AML-193 (cell line): ENCODE measurements at places on chromosomes 6 and 20.

DNA sequence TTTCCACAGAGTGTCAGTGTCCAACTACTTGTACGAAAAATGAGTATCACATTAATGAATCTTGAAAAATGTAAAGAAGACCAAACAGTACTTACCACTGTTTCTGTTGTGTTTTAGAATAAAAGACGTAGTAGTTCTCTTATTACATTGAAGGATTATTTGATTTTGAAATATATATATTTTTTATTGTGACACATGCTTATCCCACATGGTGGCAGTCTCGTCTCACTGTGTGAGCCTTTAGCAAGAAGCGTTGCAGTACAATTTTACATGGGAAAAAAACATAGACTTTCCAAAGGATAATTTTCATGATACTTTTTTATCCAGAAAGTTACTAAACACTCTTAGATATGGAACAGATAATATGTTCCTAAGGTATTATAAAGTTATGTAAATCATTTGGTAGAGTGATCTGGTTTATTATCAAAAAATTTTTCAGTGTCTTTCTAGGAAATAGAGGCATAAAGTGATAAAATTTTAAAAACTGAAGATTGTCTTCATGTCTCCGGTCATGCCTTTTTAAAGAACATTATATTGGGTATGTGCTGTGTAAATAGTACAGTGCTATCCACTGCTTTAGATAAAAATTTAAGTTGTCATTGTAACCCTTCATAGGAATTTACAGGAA lies 117.5 kb upstream of the SAMD5 start:
- DNase-seq: no peak

GRCh38 chr6:13924949-13925881 lies at the start of gene RNF182:
RNF182 (plus strand) TSS chr6:13924952; CDS start chr6:13977120, 52,168 bp downstream.
- no peak for DNase-seq

GRCh38 chr20:17871181-17871580 lies 97.4 kb downstream of the SNX5 start:
- no peak for DNase-seq

DNA sequence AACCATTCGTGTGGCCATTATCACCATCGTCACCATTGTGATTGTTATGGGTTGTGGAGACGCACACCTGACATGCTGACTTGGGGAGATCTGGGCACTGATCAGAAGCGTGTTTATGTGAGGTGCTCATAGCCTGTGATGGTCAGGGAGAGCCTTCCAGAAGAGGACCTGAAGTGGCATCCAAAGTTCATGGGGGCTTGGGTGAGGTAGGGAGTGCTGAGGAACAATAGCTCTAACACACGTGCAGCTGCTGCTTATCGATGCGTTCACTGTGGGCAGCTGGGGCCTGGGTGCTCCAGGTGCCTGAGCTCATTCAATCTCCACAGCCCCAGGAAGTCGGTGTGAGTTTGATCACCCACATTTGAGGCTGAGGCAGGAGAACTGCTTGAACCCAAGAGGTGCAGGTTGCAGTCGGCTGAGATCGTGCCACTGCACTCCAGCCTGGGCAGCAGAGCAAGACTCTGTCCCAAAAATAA lies 227.3 kb downstream of the PREX1 start:
- no peak for DNase-seq

DNA sequence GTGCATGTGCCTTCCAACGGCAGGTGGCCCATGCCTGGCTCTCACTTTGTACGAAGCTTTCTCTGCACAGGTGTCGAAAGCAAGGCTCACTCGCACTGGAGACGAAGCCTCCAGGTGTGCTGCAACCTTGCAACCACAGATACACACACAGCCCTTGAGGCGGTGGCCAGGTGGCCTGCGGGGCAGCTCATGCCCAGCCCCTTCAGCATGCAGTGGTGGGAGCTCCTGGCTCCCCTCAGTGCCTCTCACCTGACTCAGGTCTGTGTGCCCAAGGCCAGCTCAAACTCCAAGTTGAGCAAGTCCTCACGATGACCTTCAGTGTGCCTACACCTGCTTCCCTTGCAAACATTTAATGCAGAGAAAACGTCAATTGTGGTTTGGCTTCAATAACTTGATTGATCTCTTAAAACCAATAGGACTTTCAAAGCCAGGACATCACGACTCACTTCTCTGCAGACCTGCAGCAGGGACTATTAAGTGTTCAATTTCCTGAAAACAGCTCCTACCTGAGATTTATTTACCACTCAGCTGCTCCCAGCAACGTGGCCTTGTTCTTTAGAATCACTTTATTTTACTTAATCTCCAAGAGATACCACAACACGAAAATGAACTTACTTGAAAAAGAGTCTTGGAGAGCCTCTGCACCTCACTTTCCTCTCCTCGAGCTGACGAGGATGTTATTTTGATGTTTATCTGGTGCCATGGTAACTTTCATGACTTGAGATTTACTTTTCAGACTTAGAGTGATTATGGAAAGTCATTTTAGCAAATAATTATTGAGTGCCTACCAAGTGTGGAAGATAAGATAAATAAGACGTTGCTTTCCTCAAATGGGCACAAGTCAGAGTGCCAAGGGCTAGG lies 86.3 kb downstream of the SLC22A23 start:
- DNase-seq: no peak

GRCh38 chr6:161882196-161882765 lies 608.4 kb upstream of the AGPAT4 start:
- no peak for DNase-seq

GRCh38 chr6:119535332-119535731 lies 185.8 kb upstream of the MAN1A1 start:
- no peak for DNase-seq

DNA sequence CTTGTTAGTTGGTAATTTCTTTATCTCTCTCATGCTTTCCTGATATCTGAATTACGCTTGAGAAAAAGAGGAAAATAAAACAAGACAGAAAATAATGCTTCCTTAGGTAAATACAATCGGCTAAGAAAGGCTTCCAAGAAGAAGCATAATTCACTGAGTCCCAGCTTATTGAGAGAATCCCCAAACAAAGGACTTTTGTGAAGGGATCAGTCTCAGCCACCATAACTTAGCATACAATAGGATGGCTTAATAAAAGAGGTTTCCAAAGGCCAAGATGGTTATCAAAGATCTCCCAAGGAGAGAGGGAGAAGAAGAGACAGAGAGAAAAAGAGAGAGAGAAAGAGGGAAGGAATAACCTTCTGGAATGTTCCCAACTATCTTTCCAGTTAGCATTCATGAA lies 46.0 kb upstream of the SALL4 start:
- no peak for DNase-seq

DNA sequence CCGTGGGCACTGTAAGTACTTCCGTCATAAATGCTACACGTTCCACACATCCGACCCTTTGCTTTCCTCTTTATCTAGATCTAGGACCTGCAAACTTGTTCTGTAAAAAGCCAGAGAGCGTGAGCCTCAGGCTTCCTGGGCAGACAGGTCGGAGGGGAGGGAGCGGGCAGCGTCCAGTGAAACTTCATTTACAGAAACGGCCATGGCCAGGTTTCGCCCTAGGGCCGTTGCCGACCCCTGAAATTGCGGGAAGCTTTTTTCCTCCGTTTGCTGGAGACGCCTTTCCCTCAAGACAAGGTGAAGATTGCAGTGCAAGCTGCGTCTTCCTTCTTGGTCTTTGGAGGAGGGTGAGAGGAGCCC lies 155.4 kb downstream of the DLL1 start:
- no peak for DNase-seq

DNA sequence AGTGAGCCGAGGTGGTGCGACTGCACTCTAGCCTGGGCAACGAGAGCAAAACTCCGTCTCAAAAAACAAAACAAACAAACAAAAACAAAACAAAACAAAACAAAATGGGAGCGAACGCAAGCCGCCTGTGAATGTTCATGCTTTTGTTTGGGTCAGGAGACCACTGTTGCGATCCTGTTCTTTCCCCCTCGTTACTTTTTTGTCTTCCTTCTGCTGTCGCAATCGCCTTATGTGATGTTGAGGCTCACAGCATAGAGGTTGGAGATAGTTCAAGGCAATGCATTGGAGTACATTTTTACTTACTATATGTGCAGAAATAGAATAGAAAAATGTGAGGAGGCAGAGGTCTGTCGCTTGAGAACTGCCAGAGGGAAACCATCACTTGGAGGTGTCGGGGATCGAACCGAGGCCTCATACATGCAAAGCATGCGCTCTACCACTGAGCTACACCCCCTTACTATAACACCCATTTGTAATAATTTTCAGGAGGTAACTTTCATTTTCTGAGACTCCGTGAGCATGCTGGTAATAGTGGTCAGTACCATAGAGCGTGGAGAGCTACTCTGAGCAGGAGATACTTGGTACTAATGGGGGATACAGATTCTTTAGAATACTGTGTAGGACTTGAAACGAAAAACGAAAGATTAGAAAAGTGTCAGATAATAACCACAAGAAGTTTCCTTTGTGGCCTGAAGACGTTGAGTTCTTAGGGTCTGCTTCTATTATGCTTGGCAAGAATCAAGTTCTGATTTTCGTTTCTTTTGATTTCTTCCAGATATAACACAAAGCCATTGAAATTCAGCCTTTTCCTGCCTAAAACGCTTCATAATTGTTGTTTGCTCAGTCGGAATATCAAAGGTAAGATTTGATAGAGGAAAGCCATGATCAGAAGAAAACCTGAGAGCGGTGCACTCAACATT lies 121.1 kb downstream of the TRIM27 start:
- DNase-seq: no peak

- no peak for DNase-seq
These were observed 208.4 kb downstream of the CDH4 start for GRCh38 chr20:61460261-61461052.

- DNase-seq: peak; percentile 90
These were observed 20.8 kb downstream of the C20orf203 start for GRCh38 chr20:32652739-32653526.

GRCh38 chr6:27242589-27243265 lies 4.8 kb upstream of the PRSS16 start:
- no peak for DNase-seq

DNA sequence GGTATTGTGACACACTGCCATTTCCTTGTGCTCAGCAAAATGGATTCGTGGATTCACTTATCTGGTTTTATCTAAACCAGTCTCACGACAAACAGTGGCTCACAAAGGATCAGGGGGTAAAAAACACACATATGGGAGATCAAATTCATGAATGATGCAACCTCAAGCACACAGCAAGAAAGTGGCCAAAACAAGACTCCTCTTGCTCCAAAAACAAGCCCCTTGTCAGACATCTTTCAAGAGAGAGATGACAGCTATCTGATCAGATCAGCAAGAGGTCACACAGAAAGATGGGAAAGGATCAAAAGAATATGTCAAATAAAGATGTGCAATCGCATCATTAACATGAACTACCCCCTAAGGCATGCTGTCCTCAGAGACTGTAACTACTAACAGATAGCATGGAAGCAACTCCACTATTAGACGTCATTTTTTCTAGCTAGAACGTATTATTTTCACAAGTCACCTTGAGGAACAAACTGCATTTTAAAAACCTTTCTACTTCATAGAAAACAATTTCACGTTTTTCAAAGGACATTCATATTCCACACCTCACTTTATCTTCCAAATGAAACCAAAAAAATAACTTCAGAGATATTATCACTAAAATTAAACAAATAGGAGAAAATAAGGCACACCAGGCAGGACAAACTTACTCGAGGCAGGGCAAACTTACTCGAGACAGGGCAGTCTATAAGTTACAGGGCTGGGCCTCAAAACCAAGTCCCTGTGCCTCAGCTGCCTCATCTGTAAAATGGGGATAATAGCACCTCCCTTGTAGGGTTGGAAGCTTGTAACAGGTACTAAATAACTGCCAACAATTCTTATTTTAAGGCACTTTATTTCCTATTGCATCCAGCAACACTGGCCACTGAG lies 122.3 kb downstream of the PREX1 start:
- DNase-seq: no peak

GRCh38 chr6:11586536-11586935 lies 49.0 kb downstream of the TMEM170B start:
- no peak for DNase-seq

GRCh38 chr20:36308986-36309385 lies 2.8 kb downstream of the DLGAP4 start:
- DNase-seq: no peak

DNA sequence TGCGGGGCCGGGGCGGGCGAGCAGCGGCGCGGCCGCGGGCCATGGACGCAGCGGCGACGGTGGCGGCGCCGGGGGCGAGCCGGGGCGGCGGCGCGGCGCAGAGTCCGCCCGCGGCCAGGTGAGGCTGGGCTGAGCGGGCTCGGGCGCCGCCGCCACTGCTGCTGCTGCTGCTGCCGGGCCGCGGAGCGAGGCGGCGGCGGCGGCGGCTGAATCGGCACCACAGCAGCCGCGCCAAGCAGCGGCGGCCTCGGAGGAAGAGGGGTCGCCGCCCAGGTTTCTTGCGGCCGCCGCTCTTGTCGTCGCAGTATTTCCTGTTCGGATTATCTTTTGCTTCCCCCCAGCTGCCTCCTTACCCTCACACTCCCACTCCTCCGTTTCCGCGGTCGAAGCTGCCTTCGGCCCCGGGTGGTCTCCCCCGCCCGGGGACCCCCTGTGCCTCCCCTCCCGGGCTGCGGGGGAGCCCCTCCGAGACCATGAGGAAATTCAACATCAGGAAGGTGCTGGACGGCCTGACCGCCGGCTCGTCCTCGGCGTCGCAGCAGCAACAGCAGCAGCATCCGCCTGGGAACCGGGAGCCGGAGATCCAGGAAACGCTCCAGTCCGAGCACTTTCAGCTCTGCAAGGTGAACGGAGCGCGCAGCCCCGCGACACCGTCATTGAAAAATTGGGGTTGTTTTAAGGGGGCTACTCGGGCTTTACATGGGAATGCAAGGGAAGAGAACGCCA lies at the start of gene STXBP5:
Gene STXBP5, plus strand, starts transcription at position 358 of the 726 bp plus-strand sequence. Its CDS starts 116 bp downstream, at position 474.
- peak; percentile 75 for DNase-seq

GRCh38 chr20:63917811-63918210 lies 22.9 kb downstream of the DNAJC5 start:
- DNase-seq: no peak

- peak; percentile 33 for DNase-seq
These were observed 26.1 kb upstream of the KCNB1 start for GRCh38 chr20:49508435-49509199.

- no peak for DNase-seq
These were observed 44.8 kb downstream of the MAP3K5 start for GRCh38 chr6:136747507-136747906.

GRCh38 chr6:139446138-139446715 lies 71.8 kb upstream of the CITED2 start:
- DNase-seq: no peak

DNA sequence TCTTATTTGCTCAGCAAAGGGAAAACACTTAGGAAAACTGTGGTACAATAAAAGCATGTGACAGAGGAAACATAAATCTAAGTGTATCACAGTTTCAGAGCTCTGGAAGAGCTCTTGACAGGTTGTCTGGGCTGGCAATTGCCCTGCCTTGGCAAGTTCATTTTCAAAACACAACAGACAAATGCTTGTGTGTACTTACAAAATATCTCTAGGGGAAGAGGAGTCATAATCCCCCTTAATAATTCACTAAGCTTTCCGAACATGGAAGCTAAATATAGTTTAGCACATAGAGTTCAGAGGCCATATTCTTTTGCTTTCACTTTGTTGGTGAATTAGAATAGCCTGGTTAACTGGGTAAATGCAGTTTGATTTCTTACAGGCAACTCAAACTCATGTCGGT lies 211.6 kb upstream of the THEMIS start:
- no peak for DNase-seq
